ENCODE measurements at places on chromosomes 12 and 14.

DNA sequence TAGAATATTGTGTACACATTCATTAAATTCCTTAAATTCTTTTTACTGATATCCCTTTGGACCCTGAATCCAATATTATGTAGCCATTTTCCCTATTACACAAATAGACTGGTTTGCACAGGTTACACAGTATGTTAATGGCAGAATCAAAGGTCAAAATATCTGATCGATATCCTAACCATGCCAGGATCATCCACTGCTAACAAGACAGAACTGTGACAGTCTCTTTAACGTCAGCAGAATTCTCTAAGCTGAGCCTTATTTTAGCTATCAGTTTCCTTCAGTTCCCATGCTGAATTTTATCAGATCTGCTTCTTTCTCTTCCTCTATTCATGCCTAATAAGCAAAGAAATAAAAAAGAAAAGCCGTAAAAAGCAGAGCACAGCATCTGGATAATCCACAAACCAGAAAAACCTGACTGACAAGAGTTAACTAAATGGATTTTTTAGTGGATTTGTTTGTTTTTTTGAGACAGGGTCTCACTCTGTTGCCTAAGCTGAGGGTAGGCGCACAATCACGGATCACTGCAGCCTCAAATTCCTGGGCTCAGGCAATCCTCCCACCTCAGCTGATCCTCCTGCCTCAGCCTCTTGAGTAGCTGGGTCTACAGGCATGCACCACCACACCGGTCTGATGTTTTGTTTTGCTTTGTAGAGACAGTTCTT, 130.4 kb downstream of the PAWR start:
- DNase-seq, result no peak

DNA sequence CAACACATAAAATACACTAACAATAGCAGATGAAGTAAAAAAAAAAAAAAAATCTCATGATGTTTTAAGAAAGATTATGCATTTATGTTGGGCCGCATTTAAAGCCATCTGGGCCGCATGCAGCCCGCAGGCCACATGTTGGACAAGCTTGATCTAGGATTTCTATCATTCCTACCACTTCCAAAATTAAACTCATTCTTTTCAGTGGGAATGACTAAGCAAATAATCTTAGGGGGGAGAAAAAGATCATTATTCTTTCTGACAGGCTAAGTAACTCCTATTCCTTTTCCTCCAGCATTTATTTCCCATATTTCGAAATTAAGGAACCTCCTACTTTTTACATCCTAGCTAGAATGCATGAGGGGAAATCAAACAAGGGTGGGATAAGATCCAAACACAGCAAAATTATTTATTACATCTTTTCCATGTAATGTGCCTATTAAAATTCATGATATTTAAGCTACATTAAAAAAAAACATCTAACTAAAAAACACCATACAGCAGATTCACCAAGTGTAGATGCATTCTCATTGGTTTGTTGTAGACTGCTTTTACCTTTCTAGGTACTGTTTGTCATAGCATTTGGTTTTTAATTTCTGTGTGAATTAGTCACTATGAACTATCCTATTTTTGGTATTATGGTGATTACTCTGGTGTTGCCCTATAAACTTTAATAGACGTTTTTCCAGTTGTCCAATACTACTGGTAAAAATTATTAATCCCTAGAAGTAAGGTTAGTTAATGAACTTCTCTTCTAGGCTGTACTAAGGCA, 76.1 kb downstream of the RASSF8 start:
- DNase-seq, result no peak

DNA sequence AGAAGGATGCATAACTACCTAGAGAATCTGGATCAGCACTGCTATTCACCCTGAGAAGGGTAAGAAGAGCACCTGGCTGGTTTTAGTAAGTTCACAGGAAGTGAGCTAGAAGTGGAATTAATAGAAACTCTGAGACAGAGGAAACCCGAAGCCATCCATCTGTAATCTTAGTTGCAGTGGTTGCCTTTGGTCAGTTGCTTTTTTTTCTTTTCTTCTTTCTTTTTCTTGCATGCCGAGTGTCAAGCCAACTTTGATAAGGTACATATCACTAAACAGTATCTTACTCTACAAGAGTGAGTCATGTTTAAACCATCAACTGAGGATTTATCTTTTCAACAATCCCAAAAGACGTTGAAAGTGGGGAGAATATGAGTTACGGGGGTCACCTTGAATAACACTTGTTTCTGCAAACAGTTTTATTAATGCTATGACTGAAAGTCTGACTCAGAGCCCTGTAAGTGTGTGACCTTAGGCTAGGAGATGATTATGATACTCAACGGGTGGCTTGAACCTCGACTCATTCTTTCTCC, 26.7 kb downstream of the C12orf75 start:
- no peak for DNase-seq

GRCh38 chr14:20620798-20621478, 20.6 kb downstream of the OR6S1 start:
- no peak for DNase-seq

- DNase-seq, result peak; percentile 12
These were observed 281.7 kb upstream of the AMIGO2 start for GRCh38 chr12:47361389-47362021.

- no peak for DNase-seq
These were observed 113.5 kb downstream of the UNC79 start for GRCh38 chr14:93544212-93544611.

DNA sequence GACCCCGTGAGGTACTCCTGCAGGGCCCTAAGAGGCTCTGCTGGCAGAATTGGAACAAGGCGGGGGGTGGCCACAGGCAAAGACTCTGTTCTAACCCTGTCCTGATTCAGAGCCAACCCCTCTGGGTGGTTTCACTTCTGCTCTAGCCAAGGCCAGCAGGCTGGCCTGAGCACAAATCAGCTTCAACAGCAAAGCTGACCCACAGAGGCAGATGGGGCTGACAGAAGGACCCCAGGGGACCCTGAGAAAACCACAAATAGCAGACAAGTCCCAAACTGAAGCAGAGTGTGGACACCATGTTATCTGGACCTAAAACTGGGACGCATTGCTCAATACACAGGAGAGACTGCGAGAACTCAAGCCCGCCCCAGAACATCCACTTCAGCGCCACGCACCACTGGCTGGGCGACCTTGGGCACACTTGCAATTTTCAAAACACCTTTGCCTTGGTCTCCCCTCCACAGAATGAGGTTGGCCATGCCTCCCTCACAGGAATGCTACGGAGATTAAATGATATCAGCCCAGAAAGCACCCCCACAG, 76.4 kb upstream of the DICER1 start:
- no peak for DNase-seq

DNA sequence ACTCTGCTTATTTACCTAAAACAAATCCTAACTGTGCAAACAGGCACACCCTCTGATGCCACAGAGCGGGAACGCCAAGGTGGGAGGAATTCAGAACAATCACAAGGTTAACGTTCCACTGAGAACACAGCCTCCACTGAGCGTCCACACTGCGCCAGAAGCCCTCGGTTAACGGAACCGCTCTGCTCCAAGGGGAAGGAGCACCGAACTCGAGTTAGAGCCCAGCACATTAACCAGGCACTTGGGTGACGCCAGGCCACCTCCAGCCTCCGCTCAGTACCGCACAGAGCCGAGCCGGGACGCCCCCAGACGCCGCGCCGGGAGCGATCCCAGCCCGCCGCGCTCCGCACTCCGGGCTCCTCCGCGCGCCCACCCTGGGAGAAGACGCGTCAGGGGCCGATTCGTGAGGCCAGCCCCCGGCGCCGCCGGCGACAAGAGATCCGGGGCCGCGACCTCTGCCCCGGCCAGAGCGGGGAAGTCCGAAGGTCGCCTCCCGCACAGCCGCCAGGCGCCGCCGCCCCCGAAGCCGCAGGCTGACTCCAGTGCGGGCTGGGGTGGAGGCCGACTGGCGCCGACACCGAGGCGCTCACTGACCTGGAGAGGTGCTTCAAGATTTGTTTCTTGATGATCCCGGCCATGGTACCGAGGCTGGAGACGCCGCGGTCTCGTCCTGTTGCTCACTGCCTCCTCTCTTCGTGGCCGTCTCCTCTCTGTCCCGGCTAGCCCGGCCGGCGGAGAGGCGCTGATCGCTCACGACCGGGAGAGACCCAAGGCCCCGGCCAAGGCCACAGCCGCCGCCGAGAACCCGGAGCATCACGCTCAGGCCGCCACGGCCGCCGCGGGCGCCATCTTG, 450 bp downstream of the BLTP3B start:
- no peak for DNase-seq

- DNase-seq, result no peak
These were observed 134.0 kb downstream of the GXYLT1 start for GRCh38 chr12:42010715-42011114.

- DNase-seq, result no peak
These were observed 20.0 kb downstream of the C12orf76 start for GRCh38 chr12:110028323-110028722.

GRCh38 chr14:53461858-53462257, 308.7 kb upstream of the DDHD1 start:
- no peak for DNase-seq

DNA sequence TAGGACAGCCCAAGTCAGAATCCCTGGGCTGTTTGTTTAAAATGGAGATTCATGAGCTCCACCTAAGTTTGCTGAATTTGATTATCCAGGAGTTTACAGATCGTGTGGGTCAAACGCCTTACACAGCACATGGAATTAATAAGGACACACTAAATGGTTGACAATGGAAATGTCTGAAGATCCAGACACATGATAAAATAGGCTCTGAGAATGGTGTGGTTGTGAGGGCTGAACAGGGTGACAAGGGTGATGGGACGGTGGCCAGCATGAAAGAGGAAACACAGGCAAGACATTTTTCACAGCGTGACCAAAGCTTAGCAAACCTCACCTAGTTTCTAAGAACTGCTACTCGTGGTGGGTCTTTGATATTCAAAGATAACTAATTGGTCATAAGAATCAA, 12.5 kb downstream of the VWF start:
- no peak for DNase-seq

GRCh38 chr12:20063116-20063515, 305.2 kb upstream of the PDE3A start:
- no peak for DNase-seq

DNA sequence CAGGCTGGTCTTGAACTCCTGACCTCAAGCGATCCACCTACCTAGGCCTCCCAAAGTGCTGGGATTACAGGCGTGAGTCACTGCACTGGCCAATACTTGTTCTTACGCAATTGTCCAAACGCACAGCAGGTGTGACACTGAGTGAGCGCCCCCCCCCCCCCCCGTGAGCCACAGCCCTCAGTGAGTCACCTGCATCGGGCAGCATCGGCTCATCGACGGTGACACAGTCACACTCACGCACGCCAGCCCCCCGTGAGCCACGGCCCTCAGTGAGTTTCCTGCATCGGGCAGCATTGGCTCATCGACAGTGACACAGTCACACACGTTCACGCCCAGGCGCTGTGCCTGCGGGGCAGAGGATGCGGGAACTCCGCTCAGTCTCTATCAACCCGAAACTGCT, 42.5 kb downstream of the GALNT9 start:
- DNase-seq, result no peak

Measured in esophagus squamous epithelium (tissue), 5 donors.